ENCODE measurements at places on chromosomes 16 and 17.

DNA sequence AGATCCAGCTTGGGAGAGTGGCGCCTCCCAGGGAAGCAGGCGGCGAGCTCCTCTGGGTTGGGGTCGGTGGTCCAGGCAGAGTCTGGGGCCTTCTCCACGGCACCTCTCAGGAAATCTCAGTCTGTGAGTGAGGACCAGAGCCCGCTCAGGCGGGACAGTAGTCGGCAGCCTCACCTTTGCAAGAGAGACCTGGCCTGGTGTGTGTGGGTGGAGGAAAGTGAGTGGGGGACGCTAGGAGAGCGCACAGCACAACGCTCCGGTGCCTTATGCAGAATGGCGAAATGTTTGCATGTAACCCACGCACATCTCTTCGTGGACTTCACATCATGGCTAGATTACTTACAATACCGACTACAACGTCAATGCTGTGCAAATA lies 2.2 kb downstream of the AHSP start:
- no peak for DNase-seq

- no peak for DNase-seq
These were observed 158.1 kb downstream of the CHD9 start for GRCh38 chr16:53212893-53213223.

DNA sequence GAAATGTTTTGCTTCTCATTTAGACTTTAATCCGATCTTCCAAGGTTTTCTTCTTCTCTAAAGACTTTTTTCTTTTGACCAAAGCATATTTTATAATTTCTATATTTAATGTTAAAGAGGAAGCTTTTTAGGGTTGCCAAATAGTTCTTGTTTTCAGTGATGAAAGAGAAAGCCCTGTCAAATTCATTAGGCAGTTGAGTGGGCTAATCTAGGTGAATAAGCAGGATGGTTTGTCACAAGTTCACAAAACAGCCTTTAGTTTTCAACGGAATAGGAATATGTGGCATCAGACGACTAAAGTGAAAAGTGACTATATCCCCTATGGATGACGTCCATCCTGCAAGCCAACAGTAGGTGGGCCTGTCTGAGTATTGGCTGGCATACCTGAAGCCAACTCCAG lies 118.8 kb downstream of the NLK start:
- no peak for DNase-seq

DNA sequence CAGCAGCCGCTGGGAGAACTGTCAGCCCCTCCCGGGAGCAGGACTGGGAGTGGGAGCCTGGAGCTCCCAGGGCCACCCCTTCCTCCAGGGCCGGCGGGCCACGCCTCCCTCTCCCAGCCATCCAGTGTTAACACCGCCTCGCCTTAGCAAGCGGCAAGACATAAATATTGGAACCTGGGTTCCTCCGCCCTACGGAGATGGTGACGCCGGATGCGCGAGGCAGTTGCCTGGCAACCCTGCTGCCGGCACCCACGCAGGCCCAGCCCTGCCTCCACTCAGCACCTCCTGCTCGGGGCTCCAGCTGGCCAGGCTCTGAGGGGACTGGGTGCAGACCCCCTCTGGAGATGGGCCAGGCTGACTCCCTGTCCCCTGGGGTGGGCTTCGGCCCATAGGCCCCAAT lies 27.4 kb upstream of the CACNA1H start:
- DNase-seq: peak; percentile 81

- DNase-seq: no peak
These were observed 7.0 kb downstream of the COG1 start for GRCh38 chr17:73199751-73200317.

- DNase-seq: no peak
These were observed 16.1 kb upstream of the NPTX1 start for GRCh38 chr17:80492343-80493136.

- DNase-seq: no peak
These were observed 790 bp downstream of the CRHR1 start for GRCh38 chr17:45784741-45785479.

DNA sequence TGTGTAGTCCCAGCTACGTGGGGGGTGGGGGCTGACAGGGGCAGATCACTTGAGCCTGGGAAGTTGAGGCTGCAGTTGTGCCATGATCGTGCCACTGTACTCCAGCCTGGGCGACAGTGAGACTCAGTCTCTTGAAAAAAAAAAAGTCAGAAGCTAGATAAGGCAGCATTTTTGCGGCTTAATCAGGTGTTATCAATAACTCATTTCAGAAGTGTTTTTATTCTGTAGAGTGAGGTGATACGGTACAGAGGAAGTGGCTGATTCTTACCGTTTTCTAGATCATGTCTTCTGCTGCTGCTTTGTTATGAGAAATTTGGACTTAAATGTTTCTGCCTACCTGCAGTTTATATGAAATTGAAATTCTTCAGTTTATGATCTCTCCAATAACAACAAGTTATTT lies 18.6 kb downstream of the ZC3H18 start:
- no peak for DNase-seq

Data from sigmoid colon (tissue), 7 donors.